SK-N-SH (cell line): ENCODE measurements at places on chromosomes 13 and 19. TPM values are rescaled to one million over a fixed set of nuclear protein-coding genes. Genes with fewer than 3 reads are reported as not detected.

The SYCN gene
- polyA plus RNA-seq: not detected in 2 replicates

The FGF9 gene
- not detected in 2 replicates for polyA plus RNA-seq

The ZNF878 gene
- polyA plus RNA-seq: 0.05 TPM in 1 of 2 replicates, not detected in the other

GRCh38 chr13:44938854-44939253 is 50.4 kb downstream of the NUFIP1 start:
- no peak for DNase-seq

DNA sequence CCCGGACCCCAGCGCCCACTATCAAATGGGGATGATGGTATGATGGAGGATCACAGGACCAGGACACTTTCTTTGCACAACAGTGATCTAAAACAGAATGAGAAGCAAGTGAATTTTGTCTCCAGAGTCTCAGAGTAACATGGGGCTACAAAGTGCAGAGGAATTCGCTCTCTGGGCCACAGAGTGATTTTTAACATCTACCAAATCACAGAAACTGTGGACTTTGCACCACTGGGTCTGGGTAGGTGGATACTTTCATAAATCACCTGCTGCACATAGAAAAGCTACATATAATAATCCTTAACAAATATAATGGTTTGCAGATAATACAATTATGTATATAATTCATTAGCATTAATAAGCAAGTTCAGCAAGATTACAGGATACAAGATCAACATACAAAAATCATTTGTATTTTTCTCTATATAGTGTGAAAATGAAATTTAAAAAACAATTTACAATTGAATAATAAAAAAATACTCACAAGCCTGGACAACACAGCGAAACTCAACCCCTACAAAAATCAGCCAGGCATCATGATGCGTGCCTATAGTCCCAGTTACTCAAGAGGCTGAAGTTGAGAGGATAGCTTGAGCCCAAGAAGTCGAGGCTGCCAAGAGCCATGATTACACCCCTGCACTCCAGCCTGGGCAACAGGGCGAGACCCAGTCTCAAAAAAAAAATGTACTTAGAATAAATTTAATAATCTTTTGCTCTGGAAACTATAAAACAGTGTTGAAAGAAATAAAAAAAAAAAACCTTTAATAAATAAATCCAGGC is 60.3 kb upstream of the EEF1AKMT1 start:
- DNase-seq: no peak

DNA sequence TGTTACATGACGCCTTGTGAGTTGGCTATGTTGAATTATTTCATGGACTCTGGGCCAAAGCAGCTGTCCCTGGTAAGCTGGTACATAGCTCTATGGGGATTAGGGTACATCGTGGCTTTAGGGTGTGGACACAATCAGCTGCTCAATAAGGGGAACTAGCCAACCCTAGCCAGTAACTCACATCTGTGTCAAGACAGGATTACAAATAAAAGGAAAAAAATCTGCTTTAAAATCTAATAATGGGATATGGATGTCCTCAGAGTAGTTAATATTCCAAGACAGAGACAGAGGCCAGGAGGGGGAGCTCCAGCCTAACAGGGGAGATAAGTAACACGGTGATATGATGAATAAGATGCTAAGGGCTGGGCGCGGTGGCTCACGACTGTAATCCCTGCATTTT is 21.1 kb upstream of the ZNF766 start:
- DNase-seq: peak; percentile 34

DNA sequence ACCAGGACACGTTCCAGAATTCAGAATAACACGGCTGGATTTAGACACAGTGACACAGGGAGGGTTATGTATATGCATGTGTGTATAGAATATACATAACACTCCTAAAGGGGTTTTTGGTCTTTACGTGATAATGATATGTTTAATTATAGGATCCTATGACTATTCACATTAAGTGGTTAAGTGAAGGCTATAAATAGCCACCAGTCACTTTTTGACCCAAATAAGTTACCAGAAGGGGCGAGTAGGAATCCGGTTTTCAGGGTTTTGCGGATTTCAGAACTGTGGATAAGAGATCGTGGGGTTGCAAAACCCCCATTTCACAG is 6.9 kb downstream of the ANGPTL6 start:
- DNase-seq: no peak
